ENCODE measurements at places on chromosomes 5 and 9.
A peak's percentile ranks its signal among the peaks of the same experiment; 100 is the strongest.

GRCh38 chr9:117073539-117074341, 341.1 kb downstream of the ASTN2 start:
- peak; percentile 74 for DNase-seq

- no peak for DNase-seq
Measured at GRCh38 chr9:10613419-10613818, 617 bp upstream of the PTPRD start.

DNA sequence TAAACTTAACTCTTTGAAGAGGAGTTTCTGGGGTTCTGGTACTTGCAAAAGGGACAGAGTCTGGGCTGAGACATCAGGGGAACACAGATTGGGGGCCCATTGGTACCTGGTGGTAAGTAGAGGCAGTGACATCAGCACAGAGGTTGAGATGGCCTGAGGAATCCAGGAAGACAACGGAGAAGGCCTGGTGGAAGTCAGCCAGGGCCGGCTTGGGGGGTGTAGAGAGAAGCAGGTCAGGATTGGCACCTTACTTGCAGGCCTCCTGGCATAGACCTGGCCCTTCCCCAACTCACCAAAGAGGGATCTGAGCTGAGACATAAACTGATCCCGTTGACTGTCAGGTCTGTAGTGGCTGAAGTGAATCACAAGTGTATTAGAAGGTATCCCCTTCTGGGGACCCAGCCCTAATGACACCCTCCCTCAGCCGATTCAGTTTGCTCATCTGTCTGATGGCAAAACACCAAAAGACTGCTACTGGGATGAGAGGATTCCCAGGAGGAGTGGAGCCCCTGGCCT, 5.5 kb downstream of the NOL6 start:
- DNase-seq = no peak

DNA sequence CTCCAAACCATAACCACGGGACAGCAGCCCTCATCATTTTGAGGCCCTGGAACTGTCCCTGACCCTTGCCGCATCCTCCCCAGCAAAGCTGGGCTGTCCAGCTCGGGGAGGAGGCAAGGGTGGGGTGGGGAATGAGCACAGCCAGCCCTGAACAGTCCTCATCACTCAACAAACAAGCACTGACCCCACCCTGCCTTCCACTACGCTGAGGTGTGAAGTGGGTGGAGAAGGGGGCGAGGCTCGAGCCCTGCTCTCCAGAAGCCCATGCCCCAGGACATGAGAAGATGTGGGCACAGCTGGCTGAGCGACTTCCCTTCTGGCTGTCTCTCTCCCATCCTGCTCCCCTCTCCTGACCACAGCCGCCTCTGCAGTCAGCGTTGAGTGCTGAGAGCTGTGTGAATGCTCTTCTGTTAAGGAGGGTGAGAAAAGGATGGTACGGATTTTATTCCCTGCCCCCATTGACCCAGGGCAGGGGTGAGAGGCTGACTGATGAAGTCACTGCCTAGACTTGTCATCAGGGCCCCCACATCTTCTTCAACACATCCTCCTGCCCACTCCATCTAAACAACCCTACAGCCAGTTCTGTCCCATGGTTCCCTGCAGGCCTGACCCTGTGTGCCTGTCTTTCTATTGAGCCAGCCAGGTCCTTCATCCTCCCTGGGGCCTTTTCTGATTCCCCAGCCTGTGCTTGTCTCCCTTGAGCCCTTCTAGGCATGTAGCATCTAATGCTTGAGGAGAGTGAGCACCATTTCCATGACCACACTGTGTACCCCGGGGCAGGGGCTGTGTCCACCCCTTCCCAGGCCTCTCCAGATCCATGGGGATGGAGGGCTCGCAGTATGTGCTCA, 276.0 kb downstream of the FSTL4 start:
- DNase-seq = no peak

DNA sequence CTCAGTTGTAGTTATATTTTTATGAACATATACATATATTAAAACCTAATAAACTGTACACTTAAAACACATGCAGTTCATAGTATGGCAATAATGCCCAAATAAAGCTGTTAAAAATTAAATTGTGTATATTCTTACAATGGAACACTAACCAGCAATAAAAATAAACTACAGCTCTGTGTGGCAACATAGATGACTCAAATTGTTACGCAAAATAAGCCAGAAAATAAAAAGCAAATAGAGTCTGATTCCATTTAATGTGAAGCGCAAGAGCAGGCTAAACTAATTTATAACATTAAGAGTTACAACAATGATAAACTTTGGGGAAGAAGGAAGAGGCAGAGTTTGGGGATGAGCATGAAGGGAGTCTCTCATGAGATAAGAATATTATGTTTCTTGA, 597.3 kb downstream of the TLE1 start:
- no peak for DNase-seq

DNA sequence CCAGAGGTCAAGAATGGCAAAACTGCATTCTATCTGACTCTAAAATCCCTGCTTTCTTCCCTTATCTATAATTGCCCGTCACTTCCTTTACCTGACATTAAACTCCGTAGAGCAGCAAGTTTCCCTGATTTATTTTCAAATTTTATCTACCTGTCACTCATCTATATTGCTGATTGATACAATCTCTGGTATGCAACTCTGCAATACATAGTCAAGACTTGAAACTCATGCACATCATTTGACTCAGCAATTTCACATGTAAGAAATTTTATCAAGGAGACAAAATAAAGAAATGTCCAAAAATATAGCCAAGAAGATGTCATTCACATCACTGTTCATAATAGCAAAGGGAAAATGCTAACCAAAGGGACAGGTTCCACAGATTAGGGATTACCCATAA, 39.5 kb downstream of the FBXW11 start:
- DNase-seq = no peak

DNA sequence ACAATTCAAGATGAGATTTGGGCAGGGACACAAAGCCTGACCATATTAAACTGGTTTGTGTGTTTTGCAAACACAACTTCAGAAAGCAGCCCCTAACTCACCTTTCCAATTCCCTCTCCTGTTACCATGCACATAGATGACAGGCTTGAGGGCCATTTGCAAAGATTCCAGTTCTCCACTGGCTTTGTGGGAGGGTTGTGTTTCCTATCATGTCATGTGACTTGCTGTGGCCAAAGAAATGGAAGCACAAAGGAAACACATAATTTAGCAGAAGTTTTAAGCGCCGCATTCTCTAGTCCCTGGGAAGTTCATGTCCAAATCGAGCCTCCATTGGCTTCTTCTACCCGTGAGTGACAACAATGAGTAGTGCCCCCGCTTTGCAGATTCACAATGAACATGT, 57.9 kb upstream of the CDH6 start:
- no peak for DNase-seq

- DNase-seq = no peak
Measured at GRCh38 chr5:27855491-27855890, 817.1 kb upstream of the CDH9 start.

- no peak for DNase-seq
Measured at GRCh38 chr9:128768606-128769005, 3.1 kb downstream of the ZER1 start.

DNA sequence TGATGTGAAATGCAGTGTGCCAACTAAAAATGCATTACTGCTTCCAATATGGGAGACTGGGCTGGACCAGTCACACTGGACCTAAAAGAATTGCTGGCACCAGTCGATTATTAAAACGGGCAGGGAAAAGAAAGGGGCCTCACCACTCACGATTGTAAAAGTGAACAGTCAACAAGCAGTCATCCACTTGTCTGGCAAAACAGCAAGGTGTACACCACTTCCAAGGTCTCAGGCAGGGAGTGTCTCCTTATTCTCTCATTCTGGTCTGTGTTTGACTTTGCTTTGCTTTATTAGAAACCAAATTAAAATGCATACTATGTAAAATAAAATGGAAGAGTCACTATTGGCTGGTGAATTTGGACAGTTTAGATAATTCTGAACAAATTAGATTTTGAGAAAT, 57.8 kb upstream of the TRPM3 start:
- DNase-seq = peak; percentile 1

DNA sequence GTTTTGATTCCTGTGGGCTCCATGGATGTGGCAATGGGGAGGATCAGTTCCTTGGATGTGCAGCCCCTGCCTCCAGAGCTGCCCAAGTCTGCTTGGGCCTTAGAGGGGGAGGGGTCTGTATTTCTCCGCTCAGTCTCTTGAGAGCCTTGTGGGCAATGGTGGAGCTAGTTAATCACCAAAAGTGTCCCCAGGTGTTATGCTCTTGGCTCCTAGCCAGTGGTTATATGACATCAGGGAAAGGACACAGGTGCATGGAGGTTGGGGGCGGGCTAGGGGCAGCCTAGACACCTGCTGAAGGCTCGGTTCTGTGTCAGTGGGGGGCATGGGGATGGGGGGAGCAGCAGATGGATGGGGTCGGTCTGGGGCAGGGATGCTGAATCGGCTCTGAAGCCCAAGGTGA, 12.4 kb upstream of the ARAP3 start:
- peak; percentile 52 for DNase-seq

DNA sequence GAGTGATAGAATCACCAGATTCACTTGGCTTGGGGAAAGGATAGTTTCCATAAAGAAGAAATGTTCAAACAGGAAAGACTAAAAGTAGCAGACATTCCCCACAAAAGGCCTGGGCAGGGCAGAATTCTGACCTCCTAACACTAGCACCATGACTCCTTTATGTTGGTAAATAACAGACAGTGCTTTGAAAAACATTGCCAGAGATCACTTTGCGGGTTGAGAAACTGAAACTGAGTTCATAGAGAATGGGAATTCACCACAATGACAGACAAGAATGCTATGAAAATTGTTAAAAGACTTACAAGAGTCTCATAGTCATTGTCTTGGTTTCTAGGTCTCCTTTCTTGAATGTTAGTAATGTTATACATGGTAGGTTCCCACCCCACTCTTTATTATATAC, 172.5 kb upstream of the GLRA1 start:
- no peak for DNase-seq

DNA sequence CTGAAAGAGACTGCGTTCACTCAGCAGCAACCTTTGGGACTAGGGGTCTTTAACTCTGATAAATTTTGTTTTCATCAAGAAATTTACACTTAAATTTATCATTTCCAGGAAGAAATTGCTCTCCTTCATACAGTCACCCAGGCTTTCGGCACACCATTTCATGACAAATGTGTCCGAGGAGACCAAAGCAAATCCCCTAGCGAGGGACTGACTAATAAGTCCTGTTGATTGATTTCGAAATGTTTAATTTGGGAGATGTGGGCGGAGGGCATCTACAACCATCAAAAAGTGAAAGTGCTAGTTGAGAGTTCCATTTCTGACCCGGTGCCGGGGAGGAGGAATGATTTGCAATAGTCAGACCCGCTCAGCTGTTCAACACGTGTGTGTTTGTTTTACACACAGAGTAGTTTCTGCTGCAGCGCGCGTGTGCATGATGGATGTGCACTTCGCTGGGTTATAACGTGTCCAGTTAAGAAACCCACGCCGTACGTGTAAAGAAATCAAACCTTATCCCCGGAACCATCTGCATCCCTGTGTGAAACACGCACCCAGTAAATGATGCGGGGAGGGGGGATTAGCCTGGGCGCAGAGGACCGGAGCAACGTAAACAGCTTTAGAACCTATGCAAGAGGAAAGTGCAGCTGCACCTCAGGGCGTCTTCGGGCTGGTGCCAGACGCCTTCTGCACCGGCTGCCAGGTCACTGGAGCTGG, 845 bp upstream of the NR4A3 start:
- peak; percentile 80 for DNase-seq

DNA sequence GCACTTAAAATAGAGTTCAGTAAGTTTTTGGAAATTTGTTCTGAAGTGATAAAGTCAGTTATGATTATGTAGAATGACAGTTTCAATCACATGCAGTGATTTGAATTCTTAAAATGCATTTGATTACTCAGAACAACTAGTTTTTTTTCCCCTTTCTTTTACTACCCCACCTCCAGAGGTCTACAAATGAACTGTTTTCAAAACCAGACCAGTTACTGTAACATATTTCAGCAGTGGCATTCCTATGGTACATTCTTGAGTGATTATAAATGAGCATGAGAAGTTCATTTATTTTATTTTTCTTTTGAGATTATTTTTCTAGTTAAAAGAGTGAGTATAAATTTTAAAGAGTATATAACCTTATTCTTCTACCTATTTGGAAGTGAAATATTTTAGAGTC, 71.6 kb downstream of the NNT start:
- DNase-seq = no peak

- DNase-seq = no peak
Measured at GRCh38 chr5:159995907-159996306, 13.0 kb upstream of the TTC1 start.

GRCh38 chr9:124286292-124286931, 28.7 kb downstream of the NEK6 start:
- no peak for DNase-seq

GRCh38 chr5:120362426-120362825, 101.7 kb upstream of the PRR16 start:
- DNase-seq = no peak

GRCh38 chr9:122039234-122039633, 53.9 kb downstream of the TTLL11 start:
- DNase-seq = no peak

- DNase-seq = no peak
Measured at GRCh38 chr5:45484781-45485180, 211.4 kb downstream of the HCN1 start.

DNA sequence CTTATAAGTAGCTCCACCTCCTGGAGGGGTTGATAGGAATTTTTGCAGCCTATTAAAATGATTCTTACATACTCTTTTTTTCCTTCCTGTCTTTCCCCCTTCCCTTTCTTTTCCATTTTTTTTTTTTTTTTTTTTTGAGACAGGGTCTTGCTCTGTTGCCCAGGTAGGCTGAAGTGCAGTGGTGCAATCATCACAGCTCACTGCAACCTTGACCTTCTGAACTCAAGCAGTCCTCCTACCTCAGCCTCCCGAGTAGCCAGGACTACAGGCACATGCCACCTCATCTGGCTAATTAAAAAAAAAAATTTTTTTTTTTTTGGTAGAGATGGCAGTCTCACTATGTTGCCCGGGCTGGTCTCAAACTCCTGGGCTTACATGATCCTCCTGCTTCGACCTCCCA, 4.3 kb upstream of the TBC1D2 start:
- DNase-seq = no peak

DNA sequence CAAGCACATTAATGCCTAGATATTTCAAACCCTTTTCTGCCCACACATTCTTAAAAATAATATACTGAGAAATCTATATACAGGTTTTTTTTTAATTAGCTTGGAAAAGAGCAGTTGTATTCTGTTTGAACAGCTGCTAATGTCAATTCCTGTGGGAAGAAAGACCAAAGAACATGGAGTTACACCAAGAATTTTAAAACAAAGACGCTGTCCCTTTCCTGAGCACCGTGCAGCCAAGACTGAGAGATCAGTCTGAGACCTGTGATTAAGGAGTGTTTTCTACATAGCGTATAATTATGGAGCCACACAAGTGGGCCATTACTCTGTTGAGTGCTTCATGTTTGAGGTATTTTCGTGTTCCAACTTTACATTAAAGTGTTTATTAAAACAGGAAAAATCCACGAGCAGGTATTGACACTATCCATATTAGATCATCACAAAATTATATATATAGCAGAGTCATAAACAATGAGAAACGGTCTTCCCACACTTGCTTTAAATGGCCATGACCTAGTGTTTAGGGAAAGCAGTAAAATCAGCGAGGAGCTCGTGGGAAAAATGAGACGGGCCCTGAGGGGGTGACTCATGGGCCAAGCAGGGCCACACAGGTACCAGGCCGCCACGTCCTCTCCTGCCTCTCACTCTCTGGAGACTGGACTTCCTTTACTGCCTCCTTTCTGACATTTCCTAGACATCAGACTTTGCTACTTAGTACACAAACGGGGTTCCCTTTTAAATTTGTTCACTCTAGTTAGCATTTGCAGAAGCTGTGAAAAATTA, 153.1 kb upstream of the OTULINL start:
- no peak for DNase-seq

- DNase-seq = no peak
Measured at GRCh38 chr5:94692581-94692980, 74.1 kb downstream of the SLF1 start.

- DNase-seq = no peak
Measured at GRCh38 chr9:134492721-134493460, 148.7 kb upstream of the COL5A1 start.
